ENCODE measurements at places on chromosomes 1 and 21. TPM values are rescaled to one million over a fixed set of nuclear protein-coding genes. Genes with fewer than 3 reads are reported as not detected.

CLCA4 gene
- total RNA-seq: 1.0 TPM

ITLN1 gene
- not detected for total RNA-seq

GRCh38 chr1:17185485-17185860 lies 19.5 kb upstream of the PADI1 start:
- DNase-seq: no peak

KCNT2 gene
- 0.79 TPM for total RNA-seq

- peak; percentile 86 for DNase-seq
These were observed 45.3 kb downstream of the MRPL39 start for GRCh38 chr21:25561668-25562641.

DNA sequence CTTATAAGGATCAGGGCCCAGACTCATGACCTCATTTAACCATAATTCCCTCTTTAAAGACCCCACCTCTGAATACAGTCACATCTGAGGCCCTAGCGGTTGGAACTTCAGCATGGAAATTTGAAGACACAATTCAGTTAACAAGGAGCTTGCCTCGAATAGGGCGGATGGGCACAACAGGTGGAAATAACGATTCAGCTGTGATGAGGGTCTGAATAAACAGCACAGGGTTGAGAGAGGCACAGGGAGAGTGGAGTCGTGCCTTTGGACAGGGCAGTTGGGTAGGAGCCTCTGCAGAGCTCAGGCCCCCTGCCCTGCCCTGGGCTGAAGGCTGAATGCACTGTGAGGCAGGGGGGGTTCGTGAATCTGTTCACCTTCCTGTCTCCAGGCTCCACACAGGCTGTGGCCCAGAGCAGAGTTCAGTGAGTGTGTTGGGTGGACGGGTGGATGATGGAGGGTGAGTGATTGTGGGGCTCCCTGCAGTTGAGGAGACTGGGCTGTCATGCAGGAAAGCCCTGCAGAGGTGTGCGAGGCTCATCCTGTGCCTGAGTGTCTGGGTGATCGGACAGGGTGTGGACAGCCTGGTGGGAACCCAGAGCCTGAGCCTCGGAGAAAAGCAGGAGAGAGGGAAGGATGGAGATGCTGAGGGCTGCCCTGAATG lies 243.1 kb downstream of the FOXD2 start:
- peak; percentile 64 for DNase-seq

GRCh38 chr1:212718499-212718898 lies 18.9 kb upstream of the BATF3 start:
- DNase-seq: no peak

DNA sequence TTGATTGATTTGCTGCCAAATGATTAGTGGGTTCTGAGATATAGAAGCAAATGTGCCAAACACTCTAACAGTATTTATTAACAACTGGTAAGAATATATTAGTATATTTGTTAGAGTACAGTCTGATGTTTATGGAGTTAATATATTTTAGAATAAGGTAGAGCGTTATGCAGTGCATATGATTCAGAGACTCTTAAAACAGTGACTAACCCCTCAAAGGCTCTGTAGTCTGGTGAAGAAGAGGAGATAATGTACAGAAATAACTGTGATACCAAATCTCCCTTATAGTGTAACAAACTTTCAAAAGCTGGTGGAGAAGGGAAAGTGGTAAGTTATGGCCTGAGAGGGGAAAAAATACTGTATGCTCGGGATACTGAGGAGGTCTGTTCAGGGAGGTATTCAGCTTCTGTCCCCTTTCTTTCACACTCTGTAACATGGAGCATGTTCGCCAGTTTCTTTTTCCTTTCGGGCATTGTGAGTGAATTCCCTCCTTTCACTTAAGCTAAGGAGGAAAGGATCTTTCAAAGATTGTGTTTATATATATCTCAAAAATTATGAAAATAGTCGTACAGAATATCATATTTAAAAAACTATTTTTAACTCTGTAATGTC lies 121.2 kb downstream of the ADGRL2 start:
- no peak for DNase-seq

TAS1R1 gene
- total RNA-seq: 0.39 TPM

TCHH gene
- total RNA-seq: 0.99 TPM

DNA sequence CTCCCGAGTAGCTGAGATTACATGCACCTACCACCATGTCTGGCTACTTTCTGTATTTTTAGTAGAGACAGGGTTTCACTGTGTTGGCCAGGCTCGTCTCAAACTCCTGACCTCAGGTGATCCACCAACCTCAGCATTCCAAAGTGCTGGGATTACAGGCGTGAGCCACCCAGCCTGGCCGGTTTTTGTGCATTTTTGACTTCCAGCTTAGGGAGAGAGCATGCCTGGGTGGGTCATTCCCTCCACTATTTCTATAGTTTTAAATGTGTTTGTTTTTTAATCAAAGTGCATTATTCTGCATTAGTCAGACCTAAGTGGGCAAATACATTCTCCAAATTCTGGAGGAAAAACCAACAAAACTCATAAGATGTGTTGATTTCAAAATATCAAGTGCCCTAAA lies 207.4 kb upstream of the NRIP1 start:
- DNase-seq: no peak

GRCh38 chr1:238324211-238324864 lies 433.6 kb upstream of the ZP4 start:
- DNase-seq: no peak

UTS2 gene
- total RNA-seq: not detected

- DNase-seq: no peak
These were observed 175.5 kb downstream of the ACTL8 start for GRCh38 chr1:17930635-17931034.

PLA2G2F gene
- total RNA-seq: 23.2 TPM

MAP1LC3C gene
- total RNA-seq: 2.7 TPM

DNA sequence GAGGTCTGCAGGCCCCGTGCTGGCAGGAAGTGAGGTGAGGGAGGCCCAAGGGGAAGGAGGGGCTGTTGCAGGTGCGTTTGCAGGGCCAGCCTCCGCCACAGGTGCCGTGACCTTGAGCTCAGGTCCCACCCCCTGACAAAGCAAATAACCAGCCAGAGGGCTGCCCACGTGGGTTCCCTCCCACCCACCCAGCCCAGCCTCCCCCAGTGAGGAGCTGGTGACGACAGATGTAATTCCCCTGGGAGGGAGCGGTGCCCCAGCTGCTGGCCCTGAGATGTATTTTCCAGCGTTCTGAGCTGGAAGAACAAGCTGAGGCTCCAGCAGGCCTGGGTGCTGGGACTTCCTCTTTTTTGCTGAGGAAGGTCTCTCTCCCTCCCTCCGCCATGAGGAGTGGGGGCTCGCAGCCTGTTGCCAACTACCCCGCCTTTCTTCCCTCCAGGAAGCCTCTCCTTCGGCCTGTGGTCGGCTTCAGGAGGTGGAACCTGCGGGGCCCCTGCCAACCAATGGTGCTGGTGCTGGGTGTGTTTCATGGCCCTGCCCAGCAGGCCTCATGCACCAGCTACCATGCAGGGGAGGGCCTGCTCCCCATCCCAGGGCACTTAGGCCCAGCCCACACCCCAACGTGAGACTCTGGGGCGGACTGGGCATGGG lies 153.2 kb downstream of the PRDM16 start:
- DNase-seq: no peak

GRCh38 chr1:43435146-43436145 lies 18.3 kb downstream of the HYI start:
- DNase-seq: no peak

Data from lower leg skin (tissue), 4 donors.